Left hindlimb (tissue), 1 donor: ENCODE measurements at places on chromosomes 6 and 20.

- no peak for DNase-seq
These were observed 253.8 kb downstream of the LY86 start for GRCh38 chr6:6842291-6842690.

DNA sequence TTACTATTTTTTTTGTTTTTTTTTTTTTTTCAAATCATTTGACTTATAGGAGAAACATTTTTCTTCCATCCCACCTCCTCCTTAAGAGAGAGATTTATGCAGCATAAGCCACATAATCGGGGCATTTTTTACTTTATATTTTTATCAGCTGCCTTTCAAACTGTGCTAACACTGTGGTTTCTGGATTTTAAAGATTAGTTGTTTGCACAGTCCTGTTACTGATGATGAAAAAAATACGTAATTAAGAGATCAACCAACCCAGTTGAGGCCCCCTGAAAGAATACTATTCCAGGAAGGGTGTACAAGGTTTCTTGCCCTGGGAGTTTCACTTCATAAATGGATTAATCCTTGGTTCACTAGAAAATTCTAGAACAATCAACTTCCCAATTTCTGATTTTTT is 68.3 kb downstream of the MMS22L start:
- no peak for DNase-seq

- DNase-seq: no peak
These were observed 111.8 kb downstream of the MTHFD1L start for GRCh38 chr6:150977281-150977680.

DNA sequence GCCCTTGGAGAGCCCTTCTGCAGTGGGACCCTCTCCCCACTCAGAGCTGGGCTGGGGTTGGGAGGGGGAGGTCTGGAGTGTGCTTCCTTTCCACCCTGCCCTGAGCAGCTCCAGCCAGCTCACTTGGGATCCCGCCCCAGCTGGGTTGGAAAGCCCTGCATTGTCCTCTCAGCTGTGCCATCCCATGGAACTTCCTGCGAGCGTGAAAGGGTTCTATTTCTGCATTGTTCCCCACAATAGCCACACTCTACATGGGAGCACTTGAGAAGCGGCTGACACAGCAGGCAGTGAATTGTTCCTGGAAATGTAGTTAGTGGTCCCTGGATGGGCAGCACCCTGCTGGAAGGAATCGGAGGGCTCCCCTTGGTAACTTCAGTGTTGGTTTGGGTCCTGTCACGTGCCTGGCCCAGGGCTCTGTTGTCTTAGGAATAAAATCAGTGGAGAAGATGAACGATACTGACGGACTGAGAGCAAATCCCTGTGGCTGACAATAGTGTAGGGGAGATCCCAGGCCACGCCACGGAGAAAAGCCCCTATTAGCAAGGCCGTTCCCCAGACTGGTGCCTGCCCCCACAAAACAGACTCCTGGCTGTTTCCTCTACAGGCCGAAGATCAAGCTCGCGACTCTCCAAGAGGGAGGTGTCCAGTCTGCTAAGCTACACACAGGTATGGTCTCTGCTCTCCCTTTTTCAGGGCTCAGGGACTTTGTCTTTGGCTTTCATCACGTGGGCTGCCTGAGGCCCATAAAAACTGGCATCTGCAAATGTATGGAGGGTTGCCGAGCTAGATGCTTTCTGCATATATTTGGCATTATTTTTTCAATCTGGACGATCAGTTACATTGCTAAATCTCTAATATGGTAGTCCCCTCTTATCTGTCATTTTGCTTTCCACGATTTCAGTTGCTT is 18.8 kb downstream of the DNMT3B start:
- no peak for DNase-seq

- DNase-seq: no peak
These were observed 24.7 kb downstream of the ETV7 start for GRCh38 chr6:36362551-36363370.

DNA sequence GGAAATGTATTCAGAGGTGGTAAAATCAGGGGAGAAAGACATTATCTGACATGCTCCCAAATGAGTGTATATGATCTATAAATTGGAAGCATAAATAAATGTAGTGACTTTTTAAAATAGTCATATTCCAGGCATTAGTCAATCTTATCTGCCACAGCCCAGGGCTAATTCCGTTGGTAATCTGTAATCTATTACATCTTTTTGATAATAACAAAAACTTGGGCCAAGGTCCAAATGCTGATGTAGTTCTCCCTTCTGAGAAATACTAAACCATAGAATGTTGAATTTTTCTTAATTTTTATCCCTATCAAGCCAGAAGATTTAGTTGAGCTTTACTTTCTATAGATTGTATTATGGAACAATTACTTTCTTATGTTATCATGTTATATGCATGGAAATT is 1279.8 kb downstream of the EPHA7 start:
- DNase-seq: no peak

GRCh38 chr6:3455569-3456394 is 1.1 kb downstream of the SLC22A23 start:
- no peak for DNase-seq

DNA sequence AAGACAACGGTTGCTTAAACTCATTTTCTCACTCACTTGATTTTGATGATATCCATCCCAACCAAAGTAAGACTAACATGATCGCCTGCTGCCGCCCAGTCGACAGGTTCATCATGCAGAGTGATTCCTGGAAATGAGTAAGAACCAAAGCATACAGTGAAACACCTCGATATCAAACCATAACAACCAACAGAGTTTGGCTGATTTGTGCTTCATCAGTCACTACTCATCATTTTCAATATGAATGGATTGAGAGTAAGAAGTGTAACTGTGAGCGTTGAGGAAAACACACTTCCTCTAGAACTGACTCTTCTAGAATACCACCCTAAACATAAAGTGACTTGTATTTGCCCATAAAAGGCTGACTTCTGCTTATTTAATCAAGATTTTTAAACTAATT is 29.2 kb upstream of the ALDH8A1 start:
- no peak for DNase-seq

GRCh38 chr6:44676246-44676790 is 288.8 kb downstream of the CDC5L start:
- DNase-seq: no peak
